Erythroblast (primary cell): ENCODE measurements at places on chromosomes 5 and 9.

DNA sequence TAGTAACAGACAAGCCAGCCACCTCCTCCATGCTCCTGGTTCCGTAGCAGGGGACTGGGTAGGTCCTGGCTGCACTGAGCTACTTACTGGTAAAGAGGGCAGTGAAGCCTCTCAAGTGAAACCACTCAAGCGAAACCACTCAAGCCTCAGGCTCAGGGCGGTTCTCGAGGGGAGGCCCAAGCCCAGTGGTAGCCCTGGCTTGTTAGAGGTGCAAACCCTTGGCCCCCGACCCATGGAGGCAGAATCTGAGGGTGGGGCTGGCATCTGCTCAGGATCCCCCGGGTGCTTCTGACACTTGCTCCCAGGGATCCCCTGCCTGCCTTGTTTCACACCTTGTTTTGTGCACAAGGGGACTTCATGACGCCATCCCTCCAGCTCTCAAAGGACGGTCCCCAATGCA, 76.5 kb upstream of the OLFM1 start:
- DNase-seq = no peak

DNA sequence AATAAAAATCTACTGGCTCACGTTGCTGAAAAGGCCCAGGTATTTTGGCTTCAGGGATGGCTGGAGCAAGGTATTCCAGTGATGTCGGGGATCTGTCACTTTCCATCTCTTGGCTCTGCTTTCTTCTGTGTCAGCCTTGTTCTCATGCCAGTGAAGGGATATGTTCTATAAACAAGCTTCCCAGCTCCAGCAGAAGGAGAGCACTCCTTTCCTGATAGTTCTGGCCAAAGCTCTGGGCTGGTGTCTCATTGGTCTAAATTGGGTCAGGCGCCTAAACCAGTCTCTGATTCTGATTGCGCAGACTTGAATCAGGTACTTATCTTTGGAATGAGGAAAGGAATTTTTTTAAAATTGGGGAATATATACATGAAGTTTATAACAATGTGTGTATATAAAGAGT, 5.1 kb downstream of the SNX30 start:
- DNase-seq = no peak

DNA sequence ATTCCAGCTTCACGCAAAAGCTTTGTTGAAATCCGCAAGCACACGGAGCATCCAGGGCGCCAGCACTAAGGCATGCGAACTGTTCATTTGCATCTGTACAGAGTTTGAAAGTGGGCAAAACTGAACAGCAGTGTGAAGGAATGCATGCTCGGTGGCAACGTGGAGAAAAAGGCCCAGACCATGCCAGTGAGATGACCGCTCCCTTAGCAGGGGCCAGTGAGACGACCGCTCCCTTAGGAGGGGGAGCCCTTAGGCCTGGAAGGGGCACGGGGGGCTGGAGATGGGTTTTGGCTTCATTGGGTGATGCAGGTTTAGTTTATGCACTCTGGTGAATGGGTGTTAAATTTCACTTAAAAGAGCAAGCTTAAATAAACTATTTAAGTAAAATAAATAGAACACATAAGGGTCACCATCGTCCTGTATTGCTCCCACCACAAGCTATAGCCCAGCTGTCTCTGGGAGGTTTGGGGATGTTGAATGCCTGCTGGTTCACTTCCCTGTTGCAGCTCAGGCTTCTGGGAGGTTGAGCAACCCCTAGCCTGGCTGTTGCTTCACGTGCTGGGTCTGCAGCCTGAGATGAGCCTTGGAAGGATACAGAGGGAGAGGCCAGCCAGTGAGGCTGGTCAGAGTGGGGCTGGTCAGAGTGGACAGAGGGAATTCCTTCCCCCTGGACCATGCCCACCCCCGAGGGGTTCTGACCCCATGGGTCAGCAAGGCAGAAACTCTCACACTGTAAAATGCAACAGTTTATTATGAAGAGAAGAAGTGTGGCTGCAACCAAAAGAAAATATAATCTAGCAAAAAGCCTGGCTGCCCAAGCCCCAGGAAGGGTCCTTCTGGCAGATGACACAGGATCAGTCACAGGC, 4.6 kb upstream of the FCN1 start:
- no peak for DNase-seq

- DNase-seq = no peak
Measured at GRCh38 chr9:133263557-133263956, 11.4 kb downstream of the ABO start.

DNA sequence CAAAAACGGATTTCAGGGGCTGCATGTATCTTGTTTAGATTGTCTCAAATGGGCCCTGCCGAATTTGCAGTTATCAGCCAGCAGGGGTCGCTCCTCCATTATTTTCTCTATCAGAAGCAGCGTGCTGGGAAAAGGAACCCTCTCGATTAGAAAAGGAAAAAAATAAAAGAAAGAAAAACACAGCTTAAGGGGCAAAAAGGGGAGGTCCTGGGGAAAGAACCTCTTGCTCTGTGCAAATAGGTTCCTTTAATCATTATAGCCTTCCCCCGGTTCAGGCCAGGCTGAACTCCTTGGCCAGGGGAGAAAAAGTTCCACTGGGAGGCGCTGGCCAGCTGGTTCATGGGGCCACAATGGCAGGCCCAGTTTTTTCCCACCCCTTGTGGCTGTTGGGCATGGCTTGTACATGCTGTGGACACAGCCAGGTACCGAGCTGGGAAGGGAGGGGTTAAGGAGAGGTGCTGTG, 25.0 kb upstream of the CAPSL start:
- DNase-seq = peak; percentile 30

DNA sequence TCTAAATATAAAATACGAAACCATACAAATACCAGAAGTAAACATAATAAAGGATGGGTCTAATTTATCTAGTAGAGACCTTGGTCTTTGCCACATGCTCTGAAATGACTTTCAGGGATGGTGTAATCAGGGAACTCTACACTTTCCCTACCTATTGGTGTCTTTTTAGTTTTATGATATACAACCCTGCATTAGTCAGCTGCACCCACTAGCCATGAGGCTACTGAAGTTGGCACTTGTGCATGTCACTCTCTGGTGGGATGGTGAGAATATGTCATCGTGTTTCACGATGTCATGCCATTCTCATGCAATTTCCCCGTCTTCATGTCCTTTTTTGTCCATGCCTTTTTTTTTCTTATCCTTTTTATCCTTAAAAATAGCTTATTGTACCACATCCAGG, 234.9 kb upstream of the ACTBL2 start:
- DNase-seq = no peak

DNA sequence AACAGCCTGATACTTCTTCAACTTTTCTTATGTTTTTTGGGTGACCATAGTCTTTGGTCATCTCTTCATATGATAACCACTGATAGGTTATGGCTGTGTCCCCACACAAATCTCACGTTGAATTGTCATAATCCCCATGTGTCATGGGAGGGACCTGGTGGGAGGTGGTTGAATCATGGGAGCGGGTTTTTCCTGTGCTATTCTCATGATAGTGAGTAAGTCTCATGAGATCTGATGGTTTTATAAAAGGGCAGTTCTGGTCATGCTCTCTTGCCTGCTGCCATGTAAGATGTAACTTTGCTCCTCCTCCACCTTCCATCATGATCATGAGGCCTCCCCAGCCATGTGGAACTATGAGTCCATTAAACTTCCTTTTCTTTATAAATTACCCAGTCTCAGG, 8.7 kb downstream of the RHOBTB3 start:
- peak; percentile 19 for DNase-seq

- peak; percentile 30 for DNase-seq
Measured at GRCh38 chr5:91499943-91500531, 116.9 kb upstream of the ARRDC3 start.

GRCh38 chr9:96874947-96875460, 20.7 kb upstream of the ZNF782 start:
- no peak for DNase-seq

- no peak for DNase-seq
Measured at GRCh38 chr9:133737774-133738639, at the start of gene SARDH. TSS of gene SARDH (minus strand) at chr9:133738352. CDS start at chr9:133734173, 4,179 bp downstream.

- DNase-seq = no peak
Measured at GRCh38 chr5:61915646-61916045, 390.4 kb upstream of the KIF2A start.

DNA sequence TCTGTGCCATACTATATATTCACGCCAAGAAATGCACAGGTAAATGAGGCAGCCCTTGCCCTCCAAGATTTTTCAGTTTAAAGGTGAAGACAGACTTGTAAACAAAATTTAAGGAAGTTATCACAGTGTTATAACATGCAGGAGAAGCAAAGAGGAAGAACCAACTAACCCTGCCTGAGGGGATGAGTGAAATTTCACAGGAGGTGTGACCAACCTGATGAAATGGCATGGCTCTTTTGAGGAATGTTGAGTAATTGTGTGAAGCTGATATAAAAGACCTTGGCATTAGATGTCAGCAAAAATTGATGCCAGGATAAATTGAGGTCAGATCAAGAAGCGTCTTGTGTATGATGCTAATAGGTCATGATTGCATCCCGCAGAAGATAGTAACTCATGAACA, 86.5 kb downstream of the HCN1 start:
- no peak for DNase-seq

- peak; percentile 73 for DNase-seq
Measured at GRCh38 chr9:130940693-130941576, 1.9 kb upstream of the FIBCD1 start.

GRCh38 chr5:76622973-76623596, at the start of gene F2RL2:
TSS of gene F2RL2 (minus strand) at chr5:76623403. CDS start at chr5:76623230, 173 bp downstream.
- peak; percentile 46 for DNase-seq

GRCh38 chr5:15539951-15540350, 40.0 kb downstream of the FBXL7 start:
- no peak for DNase-seq

DNA sequence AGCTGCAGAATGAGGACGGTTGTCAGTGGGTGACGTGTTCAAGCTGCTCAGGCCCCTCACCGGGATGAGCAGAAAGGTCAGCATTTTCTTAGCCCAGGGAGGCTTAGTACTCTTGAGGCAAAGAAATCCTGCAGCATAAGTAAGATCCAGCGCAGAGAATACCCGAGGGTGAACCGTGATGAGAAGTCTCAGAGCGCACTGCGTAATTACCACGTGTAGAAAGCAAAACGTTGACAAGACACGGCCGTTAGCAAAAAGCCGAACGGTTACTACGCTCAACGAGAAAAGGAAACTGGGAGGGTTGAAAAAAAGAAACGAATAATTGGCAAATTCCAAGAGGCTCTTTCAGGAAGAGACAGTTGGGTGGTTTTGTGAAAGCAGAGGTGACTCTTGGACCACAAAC, 104.0 kb downstream of the COL23A1 start:
- DNase-seq = no peak

DNA sequence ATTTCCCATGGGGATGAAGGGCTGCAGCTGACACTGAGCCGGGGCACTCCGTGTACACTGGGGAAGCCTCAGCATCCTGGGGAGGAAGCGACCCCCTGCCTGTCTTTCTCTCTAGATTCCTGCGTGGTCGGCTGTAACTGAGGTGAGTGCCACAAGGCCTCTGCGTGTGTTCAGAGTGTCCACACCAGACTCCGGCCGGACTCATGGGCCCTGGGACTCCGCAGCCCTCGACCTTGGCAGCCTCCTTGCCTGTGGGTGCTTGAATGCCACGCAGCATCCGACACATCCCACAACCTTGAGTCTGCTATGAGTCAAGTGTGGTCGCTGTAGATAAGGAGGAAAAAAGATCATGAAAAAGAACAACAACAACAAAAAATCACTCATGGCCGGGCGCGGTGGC, 23.4 kb downstream of the PAEP start:
- DNase-seq = no peak

DNA sequence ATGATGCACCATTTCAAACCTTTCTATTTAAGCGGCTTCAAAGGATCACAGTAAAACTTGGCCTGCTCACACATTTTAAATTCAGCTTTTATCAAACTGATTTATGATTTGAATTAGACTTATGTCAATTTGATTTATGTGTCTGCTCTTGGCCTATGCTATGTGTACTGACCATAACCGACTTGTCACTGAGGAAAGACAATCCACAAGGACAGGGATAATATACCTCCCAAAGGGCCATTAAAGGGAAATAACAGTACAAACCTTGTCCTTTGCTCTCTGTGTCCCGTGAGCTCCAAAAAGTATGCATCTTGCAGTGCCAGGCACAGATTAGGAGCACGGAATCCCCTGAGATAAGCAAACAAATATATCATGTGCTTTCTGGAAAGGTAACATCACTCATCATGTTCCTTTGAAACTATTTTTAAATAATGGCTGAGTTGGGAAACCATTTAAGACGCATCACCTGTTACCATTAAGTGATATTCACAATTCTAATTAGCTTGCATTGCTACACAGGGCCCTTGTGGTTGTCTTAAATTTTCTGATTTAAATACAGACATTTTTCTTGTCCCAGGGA, 31.9 kb upstream of the FTMT start:
- DNase-seq = no peak

DNA sequence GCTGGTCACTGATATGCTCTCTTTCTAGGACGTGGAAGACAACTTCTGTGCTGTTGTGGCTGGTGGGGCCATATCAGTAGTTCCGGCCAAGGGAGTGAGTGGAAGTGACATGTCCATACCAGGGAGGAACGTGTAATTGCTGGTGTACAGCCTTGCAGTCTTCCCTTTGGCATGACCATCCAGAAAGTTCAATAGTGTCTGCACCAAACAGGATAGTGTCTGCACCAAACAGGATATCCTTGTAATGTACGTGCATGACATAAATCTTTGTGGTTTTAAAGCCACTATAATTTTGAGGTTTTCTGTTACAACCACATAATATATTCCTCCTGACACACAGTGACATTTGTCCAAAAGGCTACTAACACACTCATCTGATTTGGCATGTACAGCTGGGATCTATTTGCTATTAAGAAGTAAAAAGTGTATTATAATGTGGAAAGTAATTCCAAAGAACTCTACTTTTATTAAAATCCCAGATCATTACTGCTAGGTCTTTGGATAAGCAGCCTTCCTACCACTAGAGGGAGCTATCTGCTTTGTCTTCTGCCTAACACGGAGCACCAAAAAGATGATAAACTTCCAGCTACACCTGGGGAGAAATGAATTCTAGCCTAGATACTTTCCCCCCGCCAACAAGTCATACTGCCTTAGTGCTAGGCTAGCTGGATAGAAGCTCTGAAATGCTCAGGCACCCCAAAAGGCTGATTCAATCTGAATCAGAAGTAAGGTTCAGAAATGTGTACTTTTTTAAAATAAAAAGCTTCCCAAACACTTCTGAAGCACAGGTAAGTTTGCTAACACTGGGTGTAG, 52.7 kb downstream of the RNF145 start:
- DNase-seq = peak; percentile 86

- DNase-seq = peak; percentile 1
Measured at GRCh38 chr9:108015690-108016089, 526.1 kb upstream of the KLF4 start.

- no peak for DNase-seq
Measured at GRCh38 chr5:72372923-72373322, 52.8 kb downstream of the PTCD2 start.

DNA sequence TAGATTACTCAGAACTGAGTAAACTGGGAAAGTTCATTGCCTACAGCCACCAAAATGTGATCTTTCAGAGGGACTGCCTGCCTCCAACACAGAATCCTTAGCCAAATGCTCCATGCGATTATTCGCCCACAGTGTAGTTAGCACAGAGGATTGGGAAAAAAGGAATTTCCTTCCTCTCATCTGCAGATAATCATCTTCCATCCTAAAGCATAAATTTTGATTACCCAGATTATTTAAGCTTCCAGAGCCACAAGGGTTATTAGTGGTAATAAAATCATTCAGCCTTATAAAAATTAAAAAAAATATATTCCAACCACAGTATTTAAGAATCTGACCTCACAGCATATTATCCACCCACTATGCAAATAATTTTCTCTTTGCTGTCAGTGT, 285.3 kb upstream of the GRAMD2B start:
- DNase-seq = no peak
